ENCODE measurements at places on chromosomes 5 and 9.

GRCh38 chr5:31880449-31880848, 241.5 kb downstream of the PDZD2 start:
- DNase-seq = no peak

DNA sequence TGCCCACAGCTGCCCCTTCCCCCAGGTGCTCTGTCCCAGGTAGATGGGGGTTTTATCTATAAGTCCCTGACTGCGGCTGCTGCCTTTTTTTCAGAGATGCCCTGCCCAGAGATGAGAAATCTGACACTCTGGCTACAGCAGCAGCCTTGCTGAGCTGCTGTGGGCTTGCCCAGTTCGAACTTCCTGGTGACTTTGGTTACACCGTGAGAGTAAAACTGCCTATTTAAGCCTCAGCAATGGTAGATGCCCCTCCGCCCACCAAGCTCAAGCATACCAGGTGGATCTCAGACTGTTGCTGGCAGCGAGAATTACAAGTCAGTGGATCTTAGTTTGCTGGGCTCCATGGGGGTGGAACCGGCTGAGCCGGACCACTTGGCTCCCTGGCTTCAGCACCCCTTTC, 56.8 kb downstream of the MINAR2 start:
- DNase-seq = no peak

DNA sequence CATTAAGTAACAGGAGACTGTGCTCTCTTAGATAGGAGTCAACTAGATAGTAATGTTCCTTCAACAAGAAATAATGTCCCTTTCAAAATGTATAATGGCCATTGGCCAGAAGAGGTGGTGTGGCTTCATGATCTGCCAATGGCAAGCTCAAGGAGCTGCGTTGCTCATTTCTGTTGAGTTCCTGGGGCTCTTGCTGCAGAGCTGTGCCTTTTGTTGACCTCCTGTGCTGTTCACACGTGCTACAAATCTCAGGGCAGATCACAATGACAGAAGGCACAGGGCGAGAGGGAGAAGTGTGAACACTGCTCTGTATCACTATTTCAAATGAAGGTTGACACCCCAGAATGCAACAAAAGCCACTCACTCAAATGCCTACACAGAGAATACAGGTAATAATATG, 16.0 kb upstream of the TBC1D2 start:
- DNase-seq = no peak

DNA sequence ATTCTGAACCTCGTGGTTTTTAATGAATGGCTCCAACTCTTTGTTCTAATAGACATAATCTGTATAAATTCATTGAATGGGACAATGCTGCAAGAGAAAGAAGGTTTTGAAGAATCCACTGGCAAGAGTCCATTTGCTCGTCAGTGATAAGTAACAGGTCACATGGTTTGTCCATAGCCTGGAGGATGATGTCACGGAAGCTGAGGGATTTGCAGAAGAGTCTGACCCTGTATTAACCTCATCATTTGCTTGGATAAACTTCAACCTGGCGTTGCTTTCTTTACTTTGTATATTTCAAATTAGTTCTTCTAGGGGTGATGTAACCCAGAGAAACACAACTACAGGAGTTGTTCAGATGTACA, 197.4 kb downstream of the GAS1 start:
- DNase-seq = no peak

DNA sequence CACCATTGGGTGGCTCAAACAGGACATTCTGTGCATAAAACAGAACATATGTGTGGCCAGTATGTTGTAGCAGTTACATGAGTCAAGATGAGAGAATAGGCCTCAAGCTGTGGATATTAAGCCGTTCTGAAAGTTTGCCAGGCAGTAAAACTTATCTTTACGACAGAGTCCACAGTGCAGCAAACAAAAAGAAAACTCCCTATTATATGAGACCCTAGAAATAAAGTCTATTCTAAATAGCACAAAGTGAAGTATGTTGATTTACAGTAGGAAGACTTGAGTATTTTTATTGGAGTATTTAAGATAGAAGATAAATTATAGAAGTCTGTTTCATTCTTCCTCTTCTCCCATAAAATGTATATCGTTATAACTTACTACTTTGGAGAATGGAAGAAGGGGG, 271.5 kb downstream of the ADGRV1 start:
- DNase-seq = no peak
